ENCODE measurements at places on chromosomes 1 and 21.
A peak's percentile ranks its signal among the peaks of the same experiment; 100 is the strongest.

DNA sequence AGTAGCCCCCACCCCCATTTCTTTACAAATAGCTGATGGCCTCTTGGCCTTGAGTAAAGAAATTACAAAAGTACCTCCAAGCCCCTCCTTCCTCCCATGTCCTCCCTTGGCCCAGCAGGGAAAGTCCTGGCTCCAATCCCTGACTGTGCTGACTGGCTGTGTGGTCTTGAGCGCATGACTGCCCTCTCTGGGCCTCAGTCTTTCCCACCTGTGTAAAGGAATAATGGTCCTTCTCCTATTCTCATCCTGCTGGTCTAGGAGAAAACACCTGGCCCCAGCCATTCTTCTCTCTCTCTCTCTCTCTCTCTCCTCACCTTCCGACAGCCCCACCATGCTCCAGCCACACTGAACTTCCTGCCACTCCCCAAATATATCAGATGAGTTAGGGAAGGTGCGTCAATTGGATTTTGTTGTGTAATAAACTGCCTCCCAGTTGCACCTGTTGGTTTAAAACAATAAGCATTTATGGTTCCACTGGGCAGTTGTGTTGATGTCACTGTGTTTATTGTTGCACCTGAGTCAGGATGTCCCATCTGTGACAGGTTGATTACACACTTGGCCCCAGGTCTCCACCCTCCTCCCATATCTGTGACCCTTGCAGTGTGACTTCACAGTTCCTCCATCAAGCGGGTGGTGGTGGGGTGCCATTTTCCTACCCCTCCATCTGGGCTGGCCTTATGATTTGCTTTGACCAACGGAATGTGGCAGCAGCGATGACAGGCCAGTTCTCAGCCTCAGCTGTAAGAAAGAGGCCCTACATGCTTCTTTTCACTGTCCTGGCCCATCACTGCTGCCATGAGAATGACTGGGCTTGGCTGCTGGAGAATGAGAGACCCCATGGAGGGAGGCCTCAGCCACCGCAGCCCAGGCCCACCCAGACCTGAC is 22.3 kb upstream of the LRP8 start:
- no peak for DNase-seq

- peak; percentile 47 for DNase-seq
These were observed at the start of gene HPCAL4 for GRCh38 chr1:39691383-39692151. TSS of gene HPCAL4 (minus strand) at chr1:39691433. CDS start at chr1:39684603, 6,830 bp downstream.

DNA sequence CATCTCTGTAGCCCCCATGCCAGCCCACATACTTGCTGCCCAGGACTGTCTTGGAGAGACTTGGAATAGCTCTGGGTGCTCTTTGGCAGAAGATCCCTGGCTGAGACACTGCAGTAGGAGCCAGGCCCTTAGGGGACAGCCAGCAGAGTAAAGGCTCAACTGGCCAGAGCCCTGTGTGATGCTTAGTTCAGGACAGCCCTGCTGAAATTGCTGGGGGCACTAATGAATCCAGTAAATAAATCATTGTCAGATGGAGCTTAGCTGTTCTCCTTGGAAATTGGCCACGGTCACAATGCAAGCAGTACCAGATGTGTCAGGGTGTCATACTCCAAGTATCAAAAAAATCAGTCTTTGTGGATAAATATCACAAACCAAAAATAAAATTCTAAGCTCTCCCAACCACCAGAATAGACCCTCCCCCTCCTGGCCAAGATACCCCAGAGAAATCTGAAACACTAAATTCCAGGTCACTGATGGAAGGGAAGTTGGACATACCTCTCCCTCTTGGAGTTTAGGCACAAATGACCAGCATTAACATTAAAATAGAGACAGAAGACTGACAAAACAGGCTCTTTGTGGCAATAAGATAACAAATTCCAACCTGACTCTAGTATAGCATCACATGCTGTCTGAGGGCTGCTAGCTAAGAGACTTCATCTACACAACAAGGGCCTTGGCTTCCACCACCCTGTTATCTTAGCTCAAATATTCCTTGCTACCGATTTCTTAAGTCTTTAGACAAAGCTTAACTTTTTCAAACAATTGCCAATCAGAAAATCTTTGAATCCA is 83.2 kb upstream of the DNAH14 start:
- no peak for DNase-seq

DNA sequence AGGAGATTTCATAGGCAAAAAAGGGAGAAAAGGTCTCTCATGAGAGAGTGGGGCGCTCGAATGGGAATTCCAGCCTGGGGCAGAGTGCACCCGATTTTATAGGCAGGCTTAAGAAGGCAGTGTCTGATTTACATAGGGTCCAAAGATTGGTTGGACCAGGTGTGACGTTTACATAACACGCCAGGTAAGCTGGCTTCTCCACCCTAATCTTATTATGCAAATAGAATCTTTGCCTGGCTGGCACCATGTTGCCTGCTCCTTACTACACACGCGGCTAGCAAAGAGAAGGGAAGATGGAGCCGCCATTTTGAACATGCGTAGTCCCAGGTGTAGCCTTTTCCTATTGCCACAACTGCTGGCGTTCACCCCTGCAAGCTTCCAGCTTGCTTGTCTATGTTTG is 103.7 kb downstream of the SLC16A1 start:
- no peak for DNase-seq

DNA sequence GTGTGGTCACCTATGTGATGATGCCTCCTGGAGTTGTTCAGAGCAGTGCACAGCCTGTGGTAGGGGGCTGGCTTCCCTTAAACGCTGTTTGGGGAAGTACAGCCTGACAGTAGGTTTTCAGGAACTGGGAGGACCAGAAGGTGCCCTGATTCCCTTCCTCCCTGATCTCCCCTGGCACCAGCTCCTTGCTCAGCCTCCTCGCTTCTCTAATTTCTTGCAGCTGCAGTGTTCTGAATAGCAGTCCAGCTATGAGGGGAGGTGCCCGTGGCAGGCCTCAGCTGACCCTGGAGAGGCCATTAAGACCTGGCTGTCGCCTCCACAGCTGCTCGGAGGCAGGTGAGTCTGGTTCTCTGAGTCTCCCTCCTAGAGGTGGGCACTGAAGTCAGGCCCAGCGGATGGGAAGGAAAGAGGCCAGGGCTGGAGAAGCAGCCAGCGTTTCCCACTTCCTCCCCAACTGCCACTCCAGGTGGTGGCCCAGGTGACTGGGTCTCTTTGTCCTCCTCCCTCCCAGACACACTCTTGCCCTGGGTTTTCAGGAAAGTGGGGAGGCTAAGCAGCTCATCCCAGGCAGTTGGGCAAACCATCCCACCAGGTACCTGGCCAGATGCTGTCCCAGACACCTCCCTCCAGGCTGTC is 52.0 kb upstream of the RPL11 start:
- no peak for DNase-seq

- DNase-seq = no peak
These were observed 12.0 kb downstream of the DENND1B start for GRCh38 chr1:197763307-197763706.

DNA sequence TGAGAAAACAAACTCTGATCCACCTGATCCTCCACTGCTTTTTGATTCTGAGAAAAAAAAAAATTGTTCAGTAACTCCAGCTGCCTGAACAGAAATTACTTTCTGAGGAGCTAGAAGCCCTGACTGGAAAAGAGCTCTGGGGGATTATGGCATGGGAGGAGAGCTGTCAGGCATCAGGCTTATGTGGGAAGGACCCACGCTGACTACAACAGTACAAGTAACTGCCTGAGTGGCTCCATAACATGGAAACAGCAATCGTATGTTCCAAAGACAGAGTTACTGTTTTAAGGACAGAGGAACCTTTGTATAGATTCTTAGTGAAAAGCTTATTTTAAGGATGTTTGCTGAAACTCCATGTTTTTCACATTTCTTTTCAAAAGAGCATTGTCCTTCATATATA is 1.2 kb upstream of the ANGPTL7 start:
- no peak for DNase-seq

DNA sequence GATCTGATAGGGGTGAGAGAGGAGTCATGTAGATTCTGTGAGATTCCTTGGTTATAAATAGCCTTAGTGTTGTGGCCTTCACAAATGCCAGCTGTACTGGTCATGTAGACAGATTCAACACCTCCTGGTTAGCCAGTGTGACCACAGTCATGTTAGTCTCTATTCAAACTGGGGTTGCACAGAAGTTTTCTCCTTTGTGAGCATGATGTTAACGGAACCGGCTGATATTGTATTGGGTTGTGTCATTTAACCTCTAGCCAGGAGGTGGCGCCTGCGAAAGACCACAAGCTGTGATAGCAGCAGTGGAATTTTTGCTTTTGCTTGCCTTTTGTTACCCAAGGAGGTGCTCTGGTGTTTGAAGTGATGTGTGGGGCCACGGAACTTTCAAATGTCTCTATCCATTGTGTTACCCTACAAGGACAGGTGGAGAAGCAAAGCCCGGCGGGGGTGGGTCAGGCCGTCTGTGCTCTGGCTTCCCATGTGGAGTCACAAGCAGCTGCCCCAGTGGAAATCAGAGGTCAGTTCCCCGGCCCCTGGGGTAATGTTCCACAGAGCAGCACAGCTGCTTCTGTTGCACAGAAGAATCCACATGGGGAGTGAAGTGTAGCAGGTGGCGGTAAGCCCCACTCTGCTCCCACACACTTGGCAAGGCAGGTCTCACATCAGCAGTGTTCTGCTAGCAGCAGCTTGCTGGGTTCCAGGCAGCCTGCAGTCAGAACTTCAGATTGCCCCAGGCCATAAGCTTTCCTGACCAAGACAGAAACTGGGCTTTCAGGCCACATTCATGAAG is 112.6 kb downstream of the ADAMTS1 start:
- no peak for DNase-seq

- no peak for DNase-seq
These were observed 58.9 kb upstream of the ADARB1 start for GRCh38 chr21:45015469-45015860.

DNA sequence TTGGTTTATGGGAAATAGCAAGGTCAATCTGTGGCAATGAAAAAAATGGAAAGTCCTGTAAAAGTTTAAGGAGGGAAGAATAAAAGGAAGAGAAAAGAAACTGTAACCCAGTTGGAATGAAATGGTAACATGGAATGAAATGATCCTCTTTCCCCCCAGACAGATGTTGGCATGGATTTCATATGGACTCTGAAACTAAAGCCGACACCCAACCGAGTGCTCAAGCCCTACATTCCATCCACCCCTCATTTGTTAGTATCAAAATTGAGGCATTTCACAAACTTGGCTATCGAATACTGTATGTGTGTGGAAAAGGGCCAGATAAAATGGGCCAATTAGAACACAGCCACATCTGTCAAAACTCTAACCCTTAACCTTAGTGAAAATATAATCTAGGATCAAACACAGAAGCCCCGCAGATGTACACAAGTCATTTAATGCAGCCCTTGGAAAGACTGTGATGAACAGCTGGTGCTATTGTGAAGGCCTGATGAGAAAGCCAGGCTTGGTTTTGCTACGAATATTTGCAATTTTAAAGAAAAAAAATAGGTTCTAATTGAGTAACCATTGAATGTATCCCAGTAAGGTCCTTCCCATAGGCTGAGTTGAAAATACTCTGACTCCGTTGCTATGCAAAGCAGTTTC is 72.6 kb upstream of the RGL1 start:
- DNase-seq = no peak

DNA sequence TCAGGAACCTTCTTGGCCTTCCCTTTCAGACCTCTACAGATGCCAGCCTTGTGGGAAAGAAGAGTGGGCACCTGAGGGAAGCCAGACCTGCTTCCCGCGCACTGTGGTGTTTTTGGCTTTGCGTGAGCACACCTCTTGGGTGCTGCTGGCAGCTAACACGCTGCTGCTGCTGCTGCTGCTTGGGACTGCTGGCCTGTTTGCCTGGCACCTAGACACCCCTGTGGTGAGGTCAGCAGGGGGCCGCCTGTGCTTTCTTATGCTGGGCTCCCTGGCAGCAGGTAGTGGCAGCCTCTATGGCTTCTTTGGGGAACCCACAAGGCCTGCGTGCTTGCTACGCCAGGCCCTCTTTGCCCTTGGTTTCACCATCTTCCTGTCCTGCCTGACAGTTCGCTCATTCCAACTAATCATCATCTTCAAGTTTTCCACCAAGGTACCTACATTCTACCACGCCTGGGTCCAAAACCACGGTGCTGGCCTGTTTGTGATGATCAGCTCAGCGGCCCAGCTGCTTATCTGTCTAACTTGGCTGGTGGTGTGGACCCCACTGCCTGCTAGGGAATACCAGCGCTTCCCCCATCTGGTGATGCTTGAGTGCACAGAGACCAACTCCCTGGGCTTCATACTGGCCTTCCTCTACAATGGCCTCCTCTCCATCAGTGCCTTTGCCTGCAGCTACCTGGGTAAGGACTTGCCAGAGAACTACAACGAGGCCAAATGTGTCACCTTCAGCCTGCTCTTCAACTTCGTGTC is 995 bp upstream of the ZBTB48 start:
- no peak for DNase-seq

DNA sequence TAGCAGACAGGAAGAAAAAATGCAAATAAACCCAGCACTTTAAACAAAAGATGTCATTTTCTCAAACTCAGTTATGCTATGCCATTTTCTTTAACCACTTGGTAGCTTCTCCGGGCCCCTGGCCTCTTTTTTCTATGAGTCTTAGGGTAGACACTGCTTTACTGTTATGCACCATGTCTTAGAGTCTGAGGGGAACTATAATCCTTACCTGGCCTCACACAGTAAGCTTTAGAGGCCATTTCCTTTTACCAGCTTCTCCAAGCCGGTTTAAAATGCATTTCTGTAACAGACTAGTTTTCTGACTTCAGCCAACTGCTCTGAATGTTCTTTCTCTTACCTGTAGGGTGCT is 73.7 kb upstream of the EDEM3 start:
- no peak for DNase-seq

GRCh38 chr1:37288900-37289299 is 185.5 kb upstream of the ZC3H12A start:
- DNase-seq = peak; percentile 97

DNA sequence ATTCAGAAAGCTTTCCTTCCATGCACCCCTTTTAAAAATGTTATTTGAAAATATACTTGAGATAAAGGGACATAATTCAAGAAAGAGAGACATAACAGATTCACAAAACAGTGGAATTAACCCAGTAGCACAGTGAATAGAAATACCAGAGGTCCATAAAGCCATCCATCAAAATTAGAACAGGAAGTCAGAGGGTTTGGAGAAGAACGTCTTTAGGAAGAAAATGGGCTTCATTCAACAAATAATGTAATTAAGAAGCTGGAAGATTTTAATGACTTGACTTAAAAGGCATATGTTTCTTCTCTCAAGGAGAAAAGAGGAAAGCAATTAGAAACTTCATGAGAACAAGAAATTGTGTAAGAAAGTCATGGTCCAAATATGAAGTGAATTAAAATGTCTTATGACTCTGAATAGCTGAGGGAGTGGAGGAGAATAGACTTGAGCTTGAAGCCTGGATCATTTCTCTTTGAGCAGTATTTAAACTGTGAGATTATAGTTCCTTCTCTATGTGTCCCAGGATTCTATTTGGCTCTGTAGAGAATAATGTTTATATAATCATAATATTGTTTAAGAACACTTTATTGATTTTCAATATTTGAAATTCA is 7.9 kb upstream of the HCRTR1 start:
- DNase-seq = no peak

GRCh38 chr1:78401148-78401547 is 89.6 kb upstream of the PTGFR start:
- DNase-seq = no peak

DNA sequence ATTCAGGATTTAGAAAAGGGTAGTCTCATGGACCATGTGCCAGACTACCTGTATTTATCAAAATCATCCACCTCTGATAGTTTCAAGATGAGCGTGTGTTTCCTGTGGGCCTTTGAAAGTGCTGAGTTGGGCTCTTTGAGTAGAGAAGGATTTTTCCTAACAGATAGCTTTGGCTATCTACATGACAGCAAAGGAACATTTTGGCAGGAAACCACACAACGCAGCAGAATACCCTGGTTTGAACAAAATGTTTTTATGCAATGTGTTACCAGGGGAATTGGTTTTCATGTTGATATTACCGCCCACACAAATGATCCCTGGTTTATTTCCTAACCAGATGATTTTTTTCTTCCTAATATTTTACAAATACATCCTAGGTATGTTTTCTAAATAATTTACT is 431.4 kb downstream of the NEGR1 start:
- DNase-seq = no peak

- DNase-seq = no peak
These were observed 34.7 kb downstream of the PRRX1 start for GRCh38 chr1:170698301-170699275.

Measured in GM12864 (cell line).